ENCODE measurements at places on chromosomes 7 and 10. TPM values are rescaled to one million over a fixed set of nuclear protein-coding genes. Genes with fewer than 3 reads are reported as not detected.

GRCh38 chr7:153616711-153617325 lies 435.4 kb upstream of the DPP6 start:
- no peak overlapping the region for H3K27ac ChIP-seq
- no peak for DNase-seq

GRCh38 chr7:49564379-49564714 lies 209.1 kb upstream of the VWC2 start:
- peaks cover 3% of the 10 kb centered on the region for H3K36me3 ChIP-seq
- DNase-seq = no peak
- H3K27me3 ChIP-seq = no peaks in the 10 kb centered on the region

DNA sequence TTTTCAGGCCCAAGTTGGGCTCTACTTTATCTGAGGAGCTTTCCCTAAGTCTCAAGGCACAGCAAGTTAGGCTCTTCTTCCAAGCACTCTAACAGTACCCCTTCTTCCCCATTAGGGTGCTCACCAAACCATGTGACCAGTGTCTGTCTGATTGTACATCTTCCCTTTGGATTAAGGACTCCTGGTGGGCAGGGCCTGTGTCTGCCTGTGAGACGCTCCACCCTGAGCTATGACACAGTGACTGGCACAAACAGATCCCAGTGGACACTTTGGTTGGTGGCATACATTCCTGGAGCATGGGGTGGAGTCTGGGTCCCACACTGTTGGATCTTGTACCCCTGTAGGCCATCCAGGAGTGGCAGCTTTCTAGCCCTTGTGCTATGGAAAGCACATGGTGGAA lies 23.8 kb downstream of the PLPP4 start:
- no peak overlapping the region for H3K4me3 ChIP-seq
- peaks cover 2% of the 10 kb centered on the region for H3K27me3 ChIP-seq
- no peak for DNase-seq

DNA sequence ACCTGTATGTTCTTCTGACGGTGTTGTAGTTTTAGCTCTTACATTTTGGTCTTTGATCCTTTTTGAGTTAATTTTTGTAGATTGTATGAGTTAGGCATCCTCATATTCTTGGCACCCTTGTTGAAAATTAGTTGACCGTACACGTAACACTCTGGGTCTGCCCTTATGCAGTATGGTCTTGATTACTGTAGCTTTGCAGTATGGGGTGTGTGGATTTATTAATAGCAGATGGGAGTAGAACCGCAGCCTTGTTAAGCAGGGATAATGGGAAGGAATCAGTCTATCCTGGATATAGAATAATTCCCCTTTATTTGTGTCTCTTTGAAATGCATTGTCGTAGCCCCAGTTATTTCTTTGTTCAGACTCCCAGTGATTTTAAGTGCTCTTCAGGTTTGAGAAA lies 95.5 kb downstream of the UBE3C start:
- no peak overlapping the region for H3K27ac ChIP-seq
- H3K36me3 ChIP-seq = peaks cover 26% of the 10 kb centered on the region
- no peak for DNase-seq
- no peaks in the 10 kb centered on the region for H3K4me1 ChIP-seq
- no peak overlapping the region for H3K4me3 ChIP-seq
- no peaks in the 10 kb centered on the region for H3K27me3 ChIP-seq

GRCh38 chr10:23994459-23995046 lies 214.4 kb upstream of the KIAA1217 start:
- no peak overlapping the region for H3K27ac ChIP-seq
- no peaks in the 10 kb centered on the region for H3K27me3 ChIP-seq
- H3K4me1 ChIP-seq = peaks cover 4% of the 10 kb centered on the region
- peak; percentile 73 for DNase-seq

- no peak for DNase-seq
- H3K36me3 ChIP-seq = no peaks in the 10 kb centered on the region
- H3K27me3 ChIP-seq = peaks cover 34% of the 10 kb centered on the region
- peak overlapping the region; percentile 86 for H3K4me3 ChIP-seq
Observed at GRCh38 chr7:55573234-55573900, 1.1 kb upstream of the VOPP1 start.

DNA sequence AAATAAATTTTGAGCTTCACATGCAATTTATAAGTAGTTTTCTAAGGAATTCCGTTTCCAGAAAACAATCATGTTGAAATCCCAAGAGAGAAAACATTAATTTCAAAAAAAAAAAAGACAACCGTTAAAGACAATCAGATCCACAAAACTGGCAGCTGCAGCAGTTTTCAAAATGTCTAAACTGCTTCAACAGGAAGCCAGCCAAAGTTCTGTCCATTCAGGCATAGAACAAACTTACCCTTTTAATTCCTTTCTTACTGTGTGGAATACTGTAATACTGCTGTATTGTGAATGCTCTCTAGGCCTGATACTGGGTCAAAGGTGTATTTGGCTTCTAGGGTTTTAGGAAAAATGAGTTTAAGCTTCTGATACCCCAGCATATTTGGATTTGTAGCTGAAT lies 31.6 kb downstream of the HOXA1 start:
- DNase-seq = no peak
- no peaks in the 10 kb centered on the region for H3K4me1 ChIP-seq
- peaks cover 12% of the 10 kb centered on the region for H3K27me3 ChIP-seq

- no peaks in the 10 kb centered on the region for H3K27me3 ChIP-seq
- H3K36me3 ChIP-seq = no peaks in the 10 kb centered on the region
- no peak for DNase-seq
- no peak overlapping the region for H3K27ac ChIP-seq
- H3K4me1 ChIP-seq = peaks cover 4% of the 10 kb centered on the region
Observed at GRCh38 chr10:128781637-128782036, 655.4 kb upstream of the MKI67 start.

LRRD1 gene
- 0.57 TPM for total RNA-seq

ITGB8 gene
- total RNA-seq = 19.9 TPM

- H3K27me3 ChIP-seq = no peaks in the 10 kb centered on the region
- peaks cover 45% of the 10 kb centered on the region for H3K4me1 ChIP-seq
- DNase-seq = no peak
- H3K36me3 ChIP-seq = no peaks in the 10 kb centered on the region
- peak overlapping the region; percentile 62 for H3K27ac ChIP-seq
- no peak overlapping the region for H3K4me3 ChIP-seq
Observed at GRCh38 chr7:100247152-100247757, 27.5 kb downstream of the PVRIG start.

DNA sequence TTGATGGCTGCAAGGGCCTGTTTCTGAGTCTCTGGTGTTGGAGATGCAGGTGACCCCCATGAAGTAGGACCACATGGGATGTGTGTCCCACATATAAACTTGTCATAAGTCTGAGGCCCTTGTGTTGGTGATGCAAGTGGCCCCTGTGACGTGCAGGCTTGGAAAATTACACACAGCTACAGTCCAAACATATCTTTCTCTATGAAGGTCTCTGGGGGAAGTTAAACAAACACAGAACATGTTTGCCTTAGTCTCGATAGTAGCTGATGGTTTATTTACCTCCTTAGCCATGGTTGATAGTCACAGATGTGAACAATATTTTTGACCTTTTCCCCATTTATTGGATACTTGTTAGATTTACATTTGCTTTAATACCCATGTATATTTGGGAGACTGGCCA lies 64.7 kb downstream of the ADCY1 start:
- no peak for DNase-seq
- no peak overlapping the region for H3K4me3 ChIP-seq
- H3K27ac ChIP-seq = no peak overlapping the region

DNA sequence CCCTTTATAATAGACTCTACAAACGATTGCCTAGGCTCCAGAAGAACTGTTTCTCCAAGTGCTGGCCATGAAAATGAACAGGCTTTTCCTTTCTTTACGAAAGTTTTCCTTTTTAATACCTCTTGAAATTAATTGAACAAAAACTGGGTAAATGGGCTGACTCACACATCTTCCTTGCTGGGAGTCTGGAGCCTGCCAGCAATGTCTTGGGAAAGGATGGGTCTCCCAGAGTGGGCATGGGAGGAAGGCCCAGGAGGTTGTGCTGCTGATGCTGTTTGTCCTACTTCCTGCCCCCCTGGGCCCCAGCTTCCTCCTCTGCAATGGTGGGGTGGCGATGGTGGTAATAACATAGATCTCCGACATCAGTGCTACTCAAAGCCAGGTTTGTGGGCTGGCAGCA lies 174.1 kb downstream of the RPS24 start:
- H3K27me3 ChIP-seq = no peaks in the 10 kb centered on the region
- DNase-seq = no peak
- no peaks in the 10 kb centered on the region for H3K36me3 ChIP-seq
- H3K27ac ChIP-seq = no peak overlapping the region
- peaks cover 18% of the 10 kb centered on the region for H3K4me1 ChIP-seq

ADARB2 gene
- 1.8 TPM for total RNA-seq

GRCh38 chr10:76961841-76962240 lies 675.8 kb downstream of the KCNMA1 start:
- no peak for DNase-seq
- H3K27ac ChIP-seq = no peak overlapping the region
- H3K27me3 ChIP-seq = no peaks in the 10 kb centered on the region
- no peaks in the 10 kb centered on the region for H3K4me1 ChIP-seq
- peaks cover 3% of the 10 kb centered on the region for H3K36me3 ChIP-seq
- H3K4me3 ChIP-seq = no peak overlapping the region

DNA sequence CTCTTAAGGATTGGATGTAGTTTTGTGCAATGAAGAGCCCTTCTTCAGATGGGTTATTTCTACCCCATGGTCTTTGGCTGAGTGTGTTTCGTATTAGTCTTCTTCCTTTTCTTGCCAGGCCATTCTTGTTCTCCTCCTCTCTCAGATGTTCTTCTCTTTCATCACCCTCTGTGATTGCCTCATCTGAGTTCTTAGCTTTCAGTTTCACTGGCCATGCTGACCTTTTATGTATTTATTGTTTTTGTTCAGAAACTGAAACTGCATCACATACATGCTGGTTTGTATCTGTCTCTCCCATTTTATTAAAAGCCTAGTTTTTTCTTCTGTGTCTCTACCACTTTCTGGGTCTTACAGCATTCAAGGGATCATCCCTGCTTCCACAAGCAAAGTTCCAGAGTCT lies 21.7 kb upstream of the PCGF5 start:
- H3K4me3 ChIP-seq = no peak overlapping the region
- DNase-seq = no peak
- H3K27ac ChIP-seq = no peak overlapping the region
- peaks cover 3% of the 10 kb centered on the region for H3K27me3 ChIP-seq
- no peaks in the 10 kb centered on the region for H3K4me1 ChIP-seq
- H3K36me3 ChIP-seq = no peaks in the 10 kb centered on the region

DNA sequence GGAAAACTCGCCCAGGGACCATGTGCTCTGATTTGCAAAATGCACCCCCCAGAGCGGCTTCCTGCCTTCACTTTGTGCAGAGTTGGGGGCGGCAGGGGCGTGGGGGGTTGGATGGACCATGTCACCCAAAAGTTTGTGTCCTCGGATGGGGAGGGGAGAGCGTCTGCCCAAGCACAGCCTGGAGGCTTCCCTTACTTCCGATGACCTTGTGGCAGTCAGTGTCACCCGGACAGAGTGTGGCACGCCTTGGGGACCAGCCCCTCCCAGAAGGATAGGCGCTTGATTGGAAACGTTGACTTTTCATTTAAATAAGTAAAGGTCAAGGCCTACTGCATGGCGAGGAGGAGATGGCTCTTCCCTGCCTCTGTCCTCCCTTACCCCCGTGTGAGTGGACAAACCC lies 71.6 kb downstream of the LHPP start:
- H3K36me3 ChIP-seq = no peaks in the 10 kb centered on the region
- DNase-seq = no peak
- no peak overlapping the region for H3K27ac ChIP-seq
- H3K4me1 ChIP-seq = peaks cover 13% of the 10 kb centered on the region

DNA sequence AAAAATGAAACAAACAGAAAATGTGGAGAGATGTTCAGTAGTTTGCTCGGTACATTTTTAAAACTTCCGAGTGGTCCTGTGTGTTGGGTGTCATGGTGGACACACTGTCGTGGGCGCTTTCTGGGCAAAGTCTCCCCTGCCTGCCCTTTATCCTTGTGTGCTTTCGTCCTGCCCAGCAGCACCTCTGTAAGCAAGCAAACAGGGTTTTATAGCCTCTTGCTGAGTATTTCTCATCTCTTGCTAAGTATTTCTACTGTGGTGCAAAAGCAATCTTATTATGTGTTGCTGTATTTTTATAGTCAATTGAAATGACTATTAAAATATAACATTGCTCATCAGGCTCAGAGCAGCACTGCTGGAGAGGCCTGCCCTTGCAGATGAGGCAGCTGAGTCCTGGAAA lies 48.7 kb downstream of the DOCK1 start:
- H3K27me3 ChIP-seq = no peaks in the 10 kb centered on the region
- H3K27ac ChIP-seq = no peak overlapping the region

ZNF786 gene
- total RNA-seq = 16.2 TPM

HIP1 gene
- 87.3 TPM for total RNA-seq

NXPH1 gene
- 1.0 TPM for total RNA-seq

DNA sequence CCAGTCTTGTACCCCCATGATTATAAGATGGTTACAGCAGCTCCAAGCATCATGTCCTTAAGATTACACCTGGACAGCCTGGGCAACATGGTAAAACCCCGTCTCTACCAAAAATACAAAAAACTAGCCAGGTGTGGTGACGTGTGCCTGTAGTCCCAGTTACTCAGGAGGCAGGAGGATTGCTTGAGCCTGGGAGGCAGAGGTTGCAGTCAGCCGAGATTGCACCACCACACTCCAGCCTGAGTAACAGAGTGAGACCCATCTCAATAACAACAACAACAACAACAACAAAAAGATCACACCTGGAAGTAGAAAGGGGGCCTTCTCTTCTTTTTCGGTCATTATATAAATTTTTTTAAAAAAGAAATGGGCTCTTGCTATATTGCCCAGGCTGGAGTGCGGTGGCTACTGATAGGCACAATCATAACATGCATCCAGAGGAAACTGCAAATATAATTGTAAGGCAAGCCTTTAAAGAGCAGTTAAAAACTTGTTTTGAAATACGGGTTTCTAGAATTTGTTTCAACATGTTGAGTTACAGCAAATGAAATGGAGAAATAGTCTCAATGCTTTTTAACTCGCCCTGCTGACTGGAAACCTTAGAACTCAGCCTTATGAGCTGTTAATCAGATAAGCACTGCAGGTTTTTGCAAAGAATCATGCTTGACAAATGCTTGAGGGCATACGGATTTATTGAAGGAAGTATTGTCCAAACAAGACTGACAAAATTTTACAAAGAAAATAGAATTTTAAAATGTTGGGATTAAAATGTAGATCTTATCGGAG lies 4.7 kb upstream of the ENTPD7 start:
- no peak for DNase-seq
- no peak overlapping the region for H3K27ac ChIP-seq
- H3K4me1 ChIP-seq = peaks cover 9% of the 10 kb centered on the region
- no peak overlapping the region for H3K4me3 ChIP-seq

DNA sequence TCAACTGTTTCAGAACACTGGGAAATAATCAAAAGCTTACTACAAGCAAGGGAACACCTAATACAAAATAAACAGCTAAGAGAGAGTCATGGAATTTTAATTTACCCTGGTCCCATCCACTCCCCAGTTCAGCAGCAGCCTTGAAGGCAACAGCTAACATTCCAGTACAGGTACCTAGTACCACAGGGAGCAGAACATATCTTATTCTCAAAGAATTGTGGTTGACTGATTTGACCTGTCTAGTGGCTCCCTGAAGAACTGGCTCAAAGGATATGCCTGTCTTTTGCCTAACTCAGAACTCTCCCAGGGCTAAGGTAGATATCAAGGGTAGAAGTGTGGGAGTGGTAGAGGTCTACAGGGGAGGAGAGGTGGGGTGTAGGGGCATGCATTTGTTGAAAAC lies 32.3 kb downstream of the SMURF1 start:
- H3K27ac ChIP-seq = peak overlapping the region; percentile 24
- H3K27me3 ChIP-seq = no peaks in the 10 kb centered on the region
- peaks cover 48% of the 10 kb centered on the region for H3K4me1 ChIP-seq
